T-cell (primary cell): ENCODE measurements at places on chromosomes 4 and X.

DNA sequence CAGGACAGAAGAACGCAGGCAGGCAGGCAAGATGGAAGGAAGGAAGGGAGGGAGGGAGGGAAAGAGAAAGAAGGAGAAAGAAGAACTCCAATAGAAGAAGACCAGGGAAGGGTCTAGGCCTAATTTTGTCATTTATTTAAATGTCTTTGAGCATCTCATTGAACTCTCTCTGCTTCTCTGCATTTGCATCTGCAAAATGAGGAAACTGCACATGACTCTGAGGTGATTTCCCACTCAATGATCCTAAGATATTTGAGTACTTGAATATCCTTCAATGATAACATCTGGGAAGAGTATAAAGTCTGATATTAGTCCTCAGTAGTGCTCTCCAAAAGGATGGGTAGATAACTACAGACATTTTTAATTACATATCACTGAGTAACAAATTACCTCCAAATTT is 33.1 kb upstream of the RBPJ start:
- DNase-seq = no peak

- no peak for DNase-seq
Observed at GRCh38 chr4:99059550-99059949, 29.0 kb downstream of the ADH5 start.

GRCh38 chr4:89316931-89317366 is 9.3 kb upstream of the GPRIN3 start:
- DNase-seq = no peak

DNA sequence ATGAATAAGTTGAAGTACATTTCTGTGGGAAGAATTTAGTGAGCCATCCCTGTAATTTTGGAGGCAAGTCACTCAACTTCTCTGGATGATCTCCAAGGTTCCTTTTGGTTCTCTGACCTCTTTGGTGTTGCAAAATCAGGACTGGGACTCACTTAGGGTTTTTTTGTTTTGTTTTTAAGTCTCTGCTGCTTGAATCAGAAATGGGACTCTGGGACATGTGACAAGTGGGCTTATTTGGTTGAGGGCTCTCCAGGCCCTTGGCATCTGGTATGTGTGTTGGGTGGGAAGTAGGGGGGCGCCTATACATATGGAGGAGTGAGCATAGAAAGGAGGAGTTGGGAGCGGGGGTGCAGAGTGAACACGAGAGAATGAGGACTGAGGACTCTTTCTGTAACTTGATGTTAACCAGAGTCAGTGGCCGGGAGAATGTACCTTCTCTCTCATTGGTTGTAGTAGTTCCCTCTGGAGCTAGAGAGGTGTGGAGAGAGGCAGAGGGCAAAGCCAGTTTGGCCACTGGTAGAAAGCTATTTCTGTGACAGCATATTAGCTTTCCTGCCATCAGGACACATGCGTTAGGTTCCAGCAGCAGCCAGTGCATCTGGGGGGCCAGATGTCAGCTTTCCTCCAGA is 1.9 kb downstream of the ARHGAP10 start:
- no peak for DNase-seq

GRCh38 chr4:21992330-21992729 is 43.8 kb upstream of the KCNIP4 start:
- no peak for DNase-seq

GRCh38 chrX:44945736-44946135 is 72.7 kb downstream of the KDM6A start:
- DNase-seq = no peak

DNA sequence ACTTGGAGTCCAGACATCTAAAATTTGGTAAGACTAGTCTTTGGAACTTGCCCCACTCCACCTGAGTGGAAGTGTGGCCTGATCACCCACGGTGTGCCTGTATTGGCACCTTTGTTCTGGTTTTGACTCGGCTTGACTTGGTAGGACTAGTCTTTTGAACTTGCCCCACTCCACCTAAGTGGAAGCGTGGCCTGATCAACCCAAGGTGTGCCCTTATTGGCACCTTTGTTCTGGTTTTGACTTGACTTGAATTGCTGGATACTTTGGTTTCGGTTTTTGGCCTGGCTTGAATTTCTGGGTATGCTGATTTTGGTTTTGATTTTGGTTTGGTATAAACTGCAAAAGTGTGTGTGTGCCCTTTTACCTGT is 44.7 kb upstream of the UGT2B7 start:
- no peak for DNase-seq

DNA sequence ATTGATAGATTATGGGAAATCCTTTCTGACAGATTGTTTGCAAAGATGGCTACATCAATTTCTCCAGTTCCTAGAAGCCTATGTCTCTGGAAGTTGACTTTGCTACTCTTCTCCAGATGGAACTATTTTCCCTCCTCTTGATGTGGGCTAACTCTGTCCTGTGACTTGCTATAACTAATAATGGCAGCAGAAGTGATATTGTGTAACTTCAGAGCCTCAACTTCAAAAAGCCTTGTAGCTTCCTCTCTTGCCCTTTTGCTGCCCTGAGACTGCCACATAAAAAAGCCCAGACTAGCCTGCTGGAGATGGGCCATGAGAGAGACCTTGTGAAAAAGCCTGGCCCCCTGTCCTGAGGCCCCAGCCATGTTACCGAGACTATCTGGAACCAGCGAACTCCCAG is 210.7 kb upstream of the SLC7A11 start:
- DNase-seq = no peak

- peak; percentile 7 for DNase-seq
Observed at GRCh38 chrX:102712216-102712966, at the start of gene GPRASP2. Gene GPRASP2, plus strand, starts transcription at chrX:102712448. Its CDS starts 2,422 bp downstream, at chrX:102714870.

- DNase-seq = no peak
Observed at GRCh38 chr4:77125961-77126360, 31.0 kb upstream of the CCNG2 start.

GRCh38 chrX:120664081-120664480 is 34.2 kb upstream of the C1GALT1C1 start:
- no peak for DNase-seq

DNA sequence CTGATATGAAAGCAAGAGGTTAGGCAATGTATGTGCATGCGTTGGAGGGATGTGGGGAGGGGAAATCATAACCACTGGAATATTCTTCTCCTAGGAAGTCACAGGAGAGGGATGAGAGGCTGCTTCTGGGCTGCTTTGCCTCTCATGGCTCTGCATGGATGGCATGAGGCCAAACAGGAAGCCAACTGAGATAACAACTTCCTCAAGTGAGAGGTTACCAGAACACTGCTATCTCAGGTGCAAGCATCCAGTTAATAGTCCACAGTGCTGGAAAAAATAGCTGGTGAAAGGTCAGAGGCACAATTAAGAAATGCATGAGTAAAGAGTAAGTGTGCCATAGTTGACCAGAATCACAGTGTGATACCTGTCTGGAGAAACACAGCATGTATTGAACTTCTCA is 113.3 kb downstream of the ELOVL6 start:
- peak; percentile 37 for DNase-seq

- no peak for DNase-seq
Observed at GRCh38 chr4:153655002-153655541, 29.0 kb upstream of the TLR2 start.
